ENCODE measurements at places on chromosomes 7 and 10.

- DNase-seq, result no peak
Observed at GRCh38 chr10:106716381-106716780, 448.1 kb downstream of the SORCS1 start.

- no peak for DNase-seq
Observed at GRCh38 chr10:80474597-80474910, 20.4 kb downstream of the TSPAN14 start.

GRCh38 chr10:47438857-47439474 lies 44.9 kb downstream of the ANXA8 start:
- no peak for DNase-seq

- no peak for DNase-seq
Observed at GRCh38 chr10:90642650-90643049, 215.2 kb downstream of the HTR7 start.
